ENCODE measurements at places on chromosomes 12 and 14.

DNA sequence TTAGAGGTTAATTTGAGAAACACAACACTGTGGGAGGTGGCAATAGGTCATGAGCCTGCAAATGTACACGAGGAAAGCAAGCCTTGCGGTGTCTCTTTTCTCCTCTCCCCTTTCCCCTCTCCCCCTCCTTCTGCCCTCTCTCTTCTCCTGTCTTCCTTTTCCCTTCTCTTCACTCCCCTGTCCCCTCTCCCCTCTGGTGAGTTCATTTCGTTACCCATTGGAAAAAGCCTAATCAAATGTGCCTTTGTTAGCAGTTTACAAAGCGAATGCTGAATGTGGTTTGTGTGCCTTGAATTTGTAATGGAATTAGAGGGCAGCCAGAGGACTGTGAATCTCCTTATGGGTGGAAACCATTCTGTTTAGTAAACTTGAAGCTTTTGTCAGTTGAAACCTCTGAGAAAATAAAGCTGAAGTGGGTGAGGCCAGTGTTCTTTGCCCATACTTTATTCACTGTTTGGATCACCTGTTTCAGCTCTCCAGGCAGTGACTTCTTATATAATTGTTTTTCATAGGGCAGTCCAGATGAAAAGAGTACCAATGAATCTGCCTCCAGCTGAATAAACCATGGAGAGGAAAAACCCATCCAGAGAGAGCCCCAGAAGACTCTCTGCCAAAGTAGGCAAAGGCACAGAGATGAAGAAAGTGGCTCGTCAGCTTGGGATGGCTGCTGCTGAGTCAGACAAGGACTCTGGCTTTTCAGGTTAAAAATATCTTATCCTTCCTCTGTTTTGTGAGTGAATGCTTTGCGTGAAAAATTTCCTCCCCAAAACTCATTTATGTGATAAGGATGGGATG, 7.3 kb downstream of the CIPC start:
- no peak for DNase-seq

- DNase-seq: no peak
Measured at GRCh38 chr12:120571299-120571698, 9.9 kb downstream of the POP5 start.

DNA sequence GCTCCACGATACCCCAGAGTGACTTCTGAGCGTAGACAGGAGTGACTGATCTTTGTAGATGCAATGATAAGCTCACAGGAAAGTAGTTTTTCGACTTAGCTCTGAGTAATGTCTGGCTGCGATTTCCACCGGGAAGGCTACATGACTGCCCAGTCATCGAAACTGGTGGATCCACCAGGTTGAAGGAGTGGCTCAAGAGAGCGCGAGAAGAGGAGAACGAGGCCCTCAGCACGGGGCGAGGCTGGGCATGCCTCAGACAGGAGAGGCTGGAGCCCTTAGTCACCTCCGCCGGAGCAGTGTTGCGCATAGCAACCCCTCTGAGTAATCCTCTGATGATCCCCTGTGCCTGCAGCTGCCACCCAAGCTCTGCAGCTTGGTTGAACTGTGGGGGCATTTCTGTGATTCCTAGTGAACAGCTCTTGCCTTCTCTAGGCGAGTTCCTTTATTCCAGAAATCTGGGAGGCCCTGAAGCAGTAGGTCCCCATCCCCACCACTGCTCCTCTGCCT, 25.6 kb downstream of the ELK3 start:
- no peak for DNase-seq

DNA sequence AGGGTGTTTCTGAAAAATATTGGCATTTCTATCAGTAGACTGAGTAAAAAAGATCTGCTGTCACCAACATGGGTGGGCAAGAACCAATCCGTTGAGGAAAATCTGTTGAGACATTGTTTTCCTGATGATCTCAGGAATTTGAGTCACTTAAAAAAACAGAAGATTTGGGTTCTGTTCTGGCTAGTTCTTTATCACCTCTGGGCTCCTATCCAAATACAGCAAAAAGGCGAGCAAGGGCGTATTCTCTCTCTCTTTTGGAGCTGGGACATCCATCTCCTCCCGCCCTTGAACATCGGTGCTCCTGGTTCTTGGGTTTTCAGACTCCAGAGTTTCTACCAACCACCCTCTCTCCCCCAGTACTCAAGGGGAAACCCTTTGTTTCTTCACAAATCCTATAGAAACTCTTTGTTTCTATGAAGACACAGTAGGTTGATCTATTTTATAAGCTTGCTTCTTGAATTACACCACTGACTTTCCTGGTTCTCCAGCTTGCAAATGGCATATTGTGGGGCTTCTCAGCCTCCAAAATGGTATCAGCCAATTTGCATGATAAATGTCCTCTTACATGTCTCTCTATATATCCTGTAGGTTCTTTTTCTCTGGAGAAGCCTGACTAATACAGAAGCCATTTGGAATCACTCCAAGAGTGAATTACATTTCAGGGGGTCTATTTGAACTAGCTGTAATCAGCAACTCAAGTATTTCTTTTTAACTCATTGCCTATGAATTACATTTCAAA, 263.9 kb upstream of the TMTC1 start:
- DNase-seq: no peak

DNA sequence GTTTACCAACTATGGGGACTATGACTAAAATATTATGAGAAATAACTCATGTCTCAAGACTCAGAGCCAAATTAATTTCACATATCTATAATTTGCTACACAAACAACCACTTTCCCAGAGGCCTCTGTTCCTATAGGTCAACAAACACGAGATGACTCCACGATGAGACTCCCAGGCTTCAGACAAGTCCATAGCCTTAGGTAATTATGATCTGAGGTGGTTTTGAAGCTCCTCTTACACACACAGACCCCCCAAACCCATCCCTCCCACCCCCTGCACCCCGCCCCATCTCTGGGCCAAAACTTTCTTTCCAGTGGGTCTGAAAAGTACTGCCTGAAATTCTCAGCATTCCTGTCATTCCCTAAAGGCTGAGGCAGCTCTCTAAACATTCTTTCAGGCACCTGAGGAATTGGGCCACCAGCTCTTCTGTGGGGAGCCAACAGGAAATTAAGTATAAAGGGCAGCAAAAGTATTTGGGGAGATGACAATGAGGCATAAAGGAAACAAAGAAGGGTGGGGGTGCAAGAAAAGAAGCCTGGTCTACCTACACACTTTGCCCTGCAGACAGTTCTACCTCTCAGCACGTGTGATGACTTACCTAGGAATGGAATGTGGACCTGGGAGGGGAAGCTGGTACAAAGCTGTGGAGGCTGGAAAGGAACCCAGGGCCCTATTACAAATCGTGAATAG, 143.6 kb downstream of the PAWR start:
- no peak for DNase-seq

DNA sequence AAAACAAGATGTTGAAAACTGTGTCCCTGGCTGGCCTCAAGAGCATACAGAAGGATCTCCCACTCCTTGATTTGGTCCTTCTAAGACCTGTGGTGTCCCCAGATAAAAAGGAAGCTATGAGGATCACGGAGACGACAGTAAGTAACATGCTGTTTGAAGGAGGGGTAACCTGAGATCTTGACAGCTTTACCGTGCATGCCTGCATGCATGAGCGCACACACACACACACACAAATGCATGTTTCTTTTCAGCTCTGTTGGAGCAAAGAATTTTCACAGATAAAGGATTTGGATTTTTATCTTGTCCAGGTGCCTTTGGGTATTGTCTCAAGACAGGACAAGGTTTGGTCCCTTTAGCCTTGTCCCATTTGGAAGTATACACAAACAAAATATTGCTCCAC, 411.6 kb upstream of the CCDC196 start:
- DNase-seq: no peak

- DNase-seq: no peak
Measured at GRCh38 chr12:62400135-62400534, 66.5 kb upstream of the MON2 start.

DNA sequence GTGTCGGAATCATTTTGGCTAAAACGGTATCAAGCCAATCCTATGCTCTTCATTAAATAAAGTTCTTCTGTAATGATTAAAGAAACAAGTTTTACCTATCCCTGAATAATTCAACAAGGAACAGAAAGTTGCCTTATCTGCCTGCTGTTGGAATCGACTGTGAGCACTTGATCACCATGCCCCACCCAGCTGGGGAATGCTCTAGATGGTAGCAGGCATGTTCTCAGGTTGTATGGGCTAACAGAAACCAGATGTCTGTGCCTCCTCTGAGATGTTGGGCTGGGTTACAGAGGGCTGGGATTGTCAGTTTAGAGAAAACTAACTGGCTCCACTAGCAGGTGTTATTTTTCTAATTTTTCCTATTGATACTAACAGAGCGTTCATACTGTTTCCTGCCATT, 28.9 kb downstream of the RTRAF start:
- DNase-seq: no peak

DNA sequence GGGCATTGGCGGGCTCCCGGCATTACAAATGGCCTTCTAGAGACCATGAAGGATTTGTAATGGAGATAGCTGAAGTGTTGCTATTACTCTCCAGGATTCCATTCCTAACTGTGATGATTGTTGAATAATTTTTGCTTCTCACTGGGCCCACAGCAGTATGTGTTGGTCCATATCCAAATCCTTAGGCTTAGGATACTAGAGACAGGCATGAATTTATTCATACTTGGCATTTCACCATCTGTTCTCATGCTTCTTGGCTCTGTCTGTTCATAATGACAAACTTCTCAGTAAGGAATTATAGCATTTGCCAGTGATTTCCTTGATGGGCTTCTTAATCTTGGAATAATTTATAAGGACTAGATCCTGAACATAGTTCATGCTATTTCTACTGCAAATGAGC, 832.9 kb downstream of the C12orf50 start:
- DNase-seq: no peak

DNA sequence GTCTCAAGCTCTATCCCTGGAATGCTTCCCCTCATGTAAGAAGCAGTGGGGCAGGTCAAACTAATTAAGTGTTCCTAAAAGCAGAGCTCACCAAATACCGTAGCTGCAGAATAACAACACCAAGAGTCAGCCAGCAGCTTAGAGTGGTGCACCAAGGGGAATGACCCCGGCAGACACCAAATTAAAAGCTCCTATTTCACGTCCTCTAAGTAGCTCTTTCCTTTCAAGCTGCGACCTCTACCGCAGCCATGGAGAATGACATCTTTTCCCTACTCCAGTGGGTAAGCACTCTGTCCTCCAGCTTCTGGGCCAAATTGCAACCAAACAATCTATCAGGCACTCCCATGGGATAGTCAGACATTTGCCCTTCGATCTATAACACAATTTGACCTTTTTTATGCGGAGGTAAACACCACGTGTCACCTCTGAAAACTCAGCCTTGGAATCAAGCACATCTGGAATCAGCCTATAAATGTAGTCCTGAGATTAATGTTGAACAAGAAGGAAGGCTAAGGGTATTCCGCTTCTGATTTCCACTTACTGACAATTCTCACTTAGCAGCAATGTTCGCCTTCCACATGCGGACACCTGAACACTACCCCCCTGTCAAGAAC, 67.6 kb upstream of the CDKN3 start:
- DNase-seq: no peak

DNA sequence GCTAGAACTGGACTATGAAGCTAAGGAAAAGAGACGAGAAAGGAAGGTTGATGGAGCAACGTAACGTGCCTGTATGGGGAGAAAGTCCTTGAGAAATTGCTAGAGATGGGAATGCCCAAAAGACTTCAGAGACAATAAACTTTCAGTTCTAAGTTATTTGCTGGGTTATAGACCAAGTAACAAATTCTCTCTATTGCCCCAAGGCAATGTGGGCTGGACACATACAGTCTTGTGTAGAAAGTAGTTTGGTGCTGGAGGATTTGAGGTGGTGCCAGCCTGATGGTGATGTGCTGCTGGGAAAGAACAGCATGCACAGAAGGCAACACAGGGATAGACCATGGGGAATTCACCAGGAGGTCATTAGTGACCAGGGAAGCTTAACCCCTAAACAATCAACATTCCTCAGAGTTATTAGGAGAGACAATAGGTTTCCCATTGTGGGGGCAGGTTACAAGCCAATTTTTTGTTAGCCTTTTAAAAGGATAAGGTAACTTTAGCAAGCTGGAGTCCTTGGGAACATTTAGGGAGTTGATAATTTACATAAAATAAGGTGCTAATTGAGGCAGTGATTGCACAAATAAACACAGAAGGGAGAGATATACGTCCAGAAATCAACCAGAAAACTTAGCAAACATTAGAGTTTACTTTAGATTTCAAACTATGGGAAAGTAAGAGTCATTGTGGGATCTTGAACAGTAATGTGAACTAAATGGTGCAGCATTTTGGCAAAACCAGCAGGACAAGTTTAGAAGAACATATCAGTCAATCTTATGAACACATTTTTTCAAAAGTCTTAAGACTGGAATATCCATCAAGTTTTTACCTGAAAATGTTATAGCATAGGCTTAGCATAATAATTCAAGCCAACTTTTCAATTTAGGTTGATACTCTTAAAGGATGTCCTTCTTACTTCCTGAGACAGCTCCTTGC, 61.4 kb downstream of the LMNTD1 start:
- DNase-seq: no peak

DNA sequence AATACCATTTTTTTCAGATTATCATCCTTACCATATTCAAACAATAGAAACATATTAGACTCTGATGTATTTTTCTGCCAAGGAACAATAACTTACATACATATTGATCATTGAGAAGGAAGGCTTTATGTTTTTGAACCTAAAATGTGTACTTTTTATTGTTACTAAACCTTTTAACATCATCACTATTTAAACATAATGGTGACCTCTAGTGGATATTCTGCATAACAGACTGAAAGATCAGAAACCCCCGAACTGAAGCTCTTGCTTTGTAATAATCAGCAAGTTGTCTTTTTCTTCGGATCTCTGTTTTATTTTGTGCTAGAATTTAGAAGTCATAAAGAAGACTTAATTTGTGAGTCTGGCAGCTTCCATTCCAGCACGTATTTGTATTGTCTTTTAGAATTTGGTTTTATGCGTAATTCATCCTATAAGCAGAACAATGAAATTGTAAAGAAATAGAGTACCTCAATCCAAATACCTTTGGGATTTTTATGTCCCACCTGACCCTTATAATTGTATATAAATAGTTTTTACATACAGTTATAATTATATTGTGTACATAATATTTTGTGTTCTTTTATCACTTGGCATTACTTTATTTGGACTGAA, 125.9 kb upstream of the ATF1 start:
- DNase-seq: no peak

GRCh38 chr12:76284816-76285750, 63.1 kb downstream of the BBS10 start:
- no peak for DNase-seq

DNA sequence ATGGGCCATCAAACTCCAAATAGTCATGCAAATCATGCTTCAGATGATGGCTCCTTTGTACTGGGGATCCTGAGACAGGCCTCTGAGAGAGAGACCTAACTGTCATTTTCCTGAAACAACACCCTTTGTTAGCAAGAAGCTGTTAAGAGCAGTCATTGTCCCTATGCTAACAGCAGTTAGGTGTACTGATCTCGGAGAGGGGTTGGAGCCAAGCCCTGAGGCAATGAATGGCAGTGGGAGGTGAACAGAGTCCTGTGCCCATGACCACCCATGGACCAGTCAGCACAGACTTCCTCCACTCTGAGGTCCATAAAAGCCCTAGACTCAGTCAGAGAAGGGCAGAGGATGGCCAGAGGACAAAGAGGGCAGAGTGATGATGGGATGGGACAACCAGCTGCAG, 747.6 kb upstream of the LRFN5 start:
- DNase-seq: no peak
